Thoracic aorta endothelial cell (primary cell): ENCODE measurements at places on chromosomes 2 and 18. TPM values are rescaled to one million over a fixed set of nuclear protein-coding genes. Genes with fewer than 3 reads are reported as not detected.

AMER3 gene
- total RNA-seq, result not detected in 2 replicates

SMYD1 gene
- total RNA-seq, result not detected in 2 replicates

TCF23 gene
- not detected in 2 replicates for total RNA-seq

UGT1A4 gene
- total RNA-seq, result not detected in 2 replicates

ELOA2 gene
- total RNA-seq, result not detected in 2 replicates

TSGA10 gene
- 1.3 and 2.7 TPM in 2 replicates for total RNA-seq

DCC gene
- not detected in 2 replicates for total RNA-seq

ALS2 gene
- 45.6 and 53.1 TPM in 2 replicates for total RNA-seq

AKAIN1 gene
- not detected in 2 replicates for total RNA-seq

LINC00305 gene
- total RNA-seq, result not detected in 2 replicates

TMEM127 gene
- 26.3 and 26.6 TPM in 2 replicates for total RNA-seq

RNF152 gene
- total RNA-seq, result 35.0 and 43.4 TPM in 2 replicates

GPR17 gene
- total RNA-seq, result not detected in 2 replicates

DSG1 gene
- not detected in 2 replicates for total RNA-seq

RAPGEF4 gene
- total RNA-seq, result 4.5 and 11.6 TPM in 2 replicates

PDE6D gene
- 27.5 and 36.0 TPM in 2 replicates for total RNA-seq

CNDP1 gene
- not detected in 2 replicates for total RNA-seq

GALR1 gene
- not detected in 2 replicates for total RNA-seq

CRYGC gene
- not detected in 2 replicates for total RNA-seq

DOK6 gene
- not detected in 2 replicates for total RNA-seq

FBXO41 gene
- 0.66 and 1.7 TPM in 2 replicates for total RNA-seq
